ENCODE measurements at places on chromosomes 1 and 21.

DNA sequence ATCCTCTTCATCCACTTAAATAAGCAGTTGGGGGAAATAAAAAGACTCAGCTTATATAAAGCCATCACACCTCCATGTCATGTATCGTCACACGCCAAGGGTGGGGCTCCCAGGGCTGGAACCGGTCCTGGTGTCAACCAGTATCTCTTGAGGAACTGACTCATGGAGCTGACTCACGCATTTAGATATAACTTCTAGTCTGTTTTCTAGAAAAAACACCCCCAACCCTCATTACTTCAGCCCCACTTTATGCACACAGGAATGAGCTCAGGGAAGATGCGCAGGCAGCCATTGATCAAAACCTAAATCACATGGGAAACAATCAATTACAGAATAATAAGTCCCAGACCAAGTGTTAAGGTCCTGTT is 6.9 kb upstream of the IL22RA1 start:
- peak; percentile 61 for DNase-seq

DNA sequence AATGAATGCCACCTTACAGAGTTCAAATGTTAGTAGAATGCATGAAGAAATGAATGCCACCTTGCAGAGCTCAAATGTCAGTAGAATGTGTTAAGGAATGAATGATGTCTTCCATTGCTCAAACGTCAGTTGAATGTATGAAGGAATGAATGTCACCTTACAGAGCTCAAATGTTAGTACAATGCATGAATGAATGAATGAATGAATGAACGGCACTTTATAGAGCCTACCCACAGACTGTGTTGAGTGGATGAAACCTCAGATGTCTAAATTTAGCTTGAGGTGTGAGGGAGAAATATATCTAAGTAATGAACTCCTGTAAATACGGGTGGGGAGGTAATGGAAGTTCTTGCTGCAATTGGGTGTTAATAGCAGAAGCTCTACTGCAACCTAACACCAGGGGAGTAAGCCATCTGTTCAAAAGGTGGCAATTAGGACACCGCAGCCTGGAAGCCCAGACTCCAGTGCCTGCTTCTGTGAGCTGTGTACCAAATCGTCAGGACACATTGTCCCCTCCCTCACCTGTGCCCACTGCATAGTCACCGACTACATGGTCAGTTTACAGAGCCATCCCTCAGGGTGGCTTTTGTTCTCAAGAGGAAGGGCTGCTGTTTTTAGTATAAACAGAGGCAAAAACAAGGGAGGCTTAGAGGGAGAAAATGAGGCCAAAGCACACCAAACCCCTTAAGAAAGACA is 26.7 kb downstream of the SUSD4 start:
- DNase-seq = no peak

DNA sequence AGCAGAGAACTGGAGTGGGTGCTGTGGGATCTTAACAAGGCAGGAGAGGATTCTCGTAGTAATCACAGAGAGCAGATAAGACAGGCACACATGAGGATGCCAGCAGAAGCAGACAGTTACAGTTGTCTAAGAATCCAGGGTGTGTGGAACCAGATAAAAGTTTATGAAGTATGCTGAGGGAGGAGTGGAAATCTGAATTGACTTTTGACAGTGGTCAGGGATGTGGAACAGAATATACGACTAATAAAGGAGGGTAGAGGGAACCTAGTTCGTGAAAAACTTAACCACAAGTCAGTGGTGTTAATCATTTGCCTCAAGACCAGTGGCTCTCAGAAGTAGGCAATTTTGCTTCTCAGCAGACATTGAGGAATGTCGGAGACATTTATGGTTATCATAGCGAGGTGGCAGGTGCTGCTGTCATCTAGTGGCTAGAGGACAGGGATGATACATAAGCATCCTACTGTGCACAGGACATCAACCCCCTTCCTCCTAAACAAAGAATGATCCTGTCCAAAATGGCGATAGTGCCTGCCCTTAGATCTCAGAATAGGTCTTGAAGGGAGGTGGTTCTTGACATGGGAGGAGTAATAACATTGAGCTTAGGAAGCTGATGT is 3.0 kb downstream of the LRRC8D start:
- DNase-seq = no peak

GRCh38 chr1:72271555-72272085 is 10.7 kb downstream of the NEGR1 start:
- DNase-seq = no peak

DNA sequence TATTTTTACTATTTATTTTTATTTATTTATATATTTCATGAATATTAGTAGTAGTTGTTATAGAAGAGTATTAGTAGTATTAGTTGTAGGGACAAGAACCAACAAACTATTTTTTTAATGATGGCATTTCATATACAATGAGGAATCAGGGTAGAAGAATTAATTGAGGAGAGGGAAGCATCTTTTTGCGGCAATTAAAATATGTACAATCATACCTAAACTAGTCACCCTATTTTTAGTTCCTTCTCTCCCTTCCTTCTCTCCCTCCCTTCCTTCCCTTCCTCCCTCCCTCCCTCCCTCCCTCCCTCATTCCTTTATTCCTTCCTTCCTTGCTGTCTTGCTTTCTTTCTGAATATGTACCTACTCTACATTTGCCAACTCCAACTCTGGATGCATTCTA is 189.8 kb downstream of the GRIK1 start:
- no peak for DNase-seq

DNA sequence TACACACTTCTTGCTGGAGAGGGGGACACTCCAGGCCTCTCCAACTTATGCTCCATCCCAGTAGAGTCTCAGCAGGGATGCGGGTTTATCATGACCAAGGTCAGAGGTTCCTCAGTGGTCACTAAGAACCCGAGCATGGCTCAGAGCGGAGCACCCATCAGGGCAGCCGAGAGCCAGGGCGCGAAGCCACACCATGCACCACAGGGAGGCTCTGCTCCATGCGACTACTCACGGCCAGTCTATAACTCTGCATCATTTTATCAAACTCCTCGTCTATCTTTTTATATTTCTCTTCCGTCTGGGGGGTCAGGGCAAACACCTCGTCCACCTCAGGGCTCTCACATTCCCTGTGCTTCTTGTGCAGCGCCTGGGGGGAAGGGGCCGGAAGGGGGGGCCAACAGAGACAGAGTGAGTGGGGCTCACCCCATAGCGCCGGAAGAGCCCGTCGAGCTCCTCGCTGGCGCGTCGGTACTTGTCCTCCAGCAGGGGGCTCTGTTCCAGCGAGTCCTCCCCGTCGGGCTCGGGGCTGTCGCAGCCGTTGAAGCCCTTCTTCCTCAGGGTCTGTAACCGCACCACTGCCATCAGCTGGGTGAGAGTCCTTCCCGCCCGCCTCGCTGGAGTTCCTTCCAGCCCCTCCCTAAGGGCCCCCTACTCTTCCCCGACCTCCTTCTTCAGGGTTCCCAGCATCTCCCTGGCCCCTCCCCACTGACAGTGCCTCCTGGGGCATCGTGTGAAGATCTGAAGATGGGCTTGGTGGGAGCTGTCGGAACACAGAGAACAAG is 20.0 kb downstream of the MEF2D start:
- DNase-seq = peak; percentile 82

DNA sequence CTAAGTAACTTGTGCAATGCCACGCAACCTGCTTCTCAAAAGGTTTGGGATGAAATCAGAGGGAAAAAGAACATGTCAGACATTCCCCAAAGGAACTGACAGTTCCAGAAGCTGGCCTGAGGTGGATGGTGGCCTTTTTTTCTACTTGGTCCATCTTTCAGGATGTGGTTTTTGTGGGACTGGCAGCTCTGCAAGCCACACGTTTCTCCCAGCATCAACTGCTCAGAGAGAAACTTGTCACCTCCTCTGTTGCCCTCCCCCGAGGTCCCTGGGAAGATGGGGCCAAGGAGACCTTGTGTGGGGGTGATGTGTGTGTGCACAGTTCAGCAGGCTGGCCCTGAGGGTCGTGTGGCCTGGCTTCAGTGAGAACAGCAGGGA is 2.5 kb upstream of the DHRS3 start:
- DNase-seq = peak; percentile 36

DNA sequence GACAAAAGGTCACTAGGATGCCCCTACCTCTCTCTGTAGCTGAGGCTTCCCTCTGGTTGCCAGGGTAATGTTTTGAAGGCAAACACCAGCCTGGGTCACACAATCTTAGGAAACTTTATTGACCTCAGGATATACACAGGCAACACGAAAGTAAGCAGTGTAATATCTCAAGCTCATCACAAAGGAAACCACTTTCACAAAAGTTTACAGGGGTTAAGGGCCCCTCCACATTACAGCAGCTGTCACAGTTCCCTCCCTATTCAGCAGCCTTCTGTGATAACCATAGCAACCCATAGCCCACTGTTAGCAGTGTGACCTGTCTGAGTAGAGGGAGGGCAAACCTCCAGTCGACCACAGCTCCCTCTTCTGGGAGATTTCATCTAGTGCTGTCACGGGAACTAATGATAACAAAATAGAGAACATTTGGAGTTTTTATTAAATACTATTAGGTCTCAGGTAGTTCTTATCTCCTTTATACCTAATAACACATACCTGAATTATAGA is 149.8 kb downstream of the PTPRC start:
- no peak for DNase-seq

DNA sequence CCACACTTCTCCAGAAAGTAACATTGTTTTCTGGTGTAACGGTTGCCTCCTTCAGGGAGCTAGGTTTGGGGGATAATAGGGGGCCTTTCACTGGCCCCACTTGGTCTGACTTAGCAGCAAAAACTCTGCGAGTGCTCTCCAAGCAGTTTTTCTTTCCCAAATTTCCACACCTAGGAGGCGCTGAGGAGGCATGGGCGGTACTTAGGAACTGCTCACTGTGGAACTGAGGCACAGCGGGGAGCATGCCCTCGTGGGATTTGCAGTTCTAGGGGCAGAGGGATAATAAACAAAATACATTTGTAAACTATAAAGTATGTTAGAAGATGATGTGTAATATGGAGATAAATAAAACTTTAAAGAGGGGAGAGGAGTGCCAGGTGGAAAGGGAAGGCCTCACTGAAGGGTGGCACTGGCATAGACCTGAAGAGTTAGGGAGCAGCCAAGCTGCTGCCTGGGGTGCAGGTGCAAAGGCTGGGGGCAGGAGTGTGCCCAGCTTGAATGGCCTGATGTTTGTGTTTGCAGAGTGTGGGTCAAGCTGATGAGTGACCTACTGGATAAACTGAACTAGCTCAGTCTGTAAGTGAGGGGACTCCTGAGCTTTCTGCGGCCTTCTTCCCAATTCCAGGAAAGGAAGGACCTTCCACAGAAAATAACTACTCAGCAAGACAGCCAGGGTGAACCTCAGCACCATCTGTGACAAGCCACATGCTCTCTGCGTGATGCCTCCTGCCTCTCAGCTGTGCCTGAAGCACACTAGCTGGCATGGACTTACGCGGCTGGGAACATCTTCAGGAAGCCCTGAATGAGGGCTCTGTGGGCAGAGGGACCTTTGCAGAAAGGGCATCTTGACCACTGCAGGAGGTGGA is 1.9 kb downstream of the EPHX1 start:
- no peak for DNase-seq

All from stimulated activated CD4-positive, alpha-beta T cell treated with anti-CD3 and anti-CD28 coated beads, Interleukin-2, amount 100 ng/mL, for 24 hours (primary cell).